ENCODE measurements at places on chromosomes 5 and 9.

DNA sequence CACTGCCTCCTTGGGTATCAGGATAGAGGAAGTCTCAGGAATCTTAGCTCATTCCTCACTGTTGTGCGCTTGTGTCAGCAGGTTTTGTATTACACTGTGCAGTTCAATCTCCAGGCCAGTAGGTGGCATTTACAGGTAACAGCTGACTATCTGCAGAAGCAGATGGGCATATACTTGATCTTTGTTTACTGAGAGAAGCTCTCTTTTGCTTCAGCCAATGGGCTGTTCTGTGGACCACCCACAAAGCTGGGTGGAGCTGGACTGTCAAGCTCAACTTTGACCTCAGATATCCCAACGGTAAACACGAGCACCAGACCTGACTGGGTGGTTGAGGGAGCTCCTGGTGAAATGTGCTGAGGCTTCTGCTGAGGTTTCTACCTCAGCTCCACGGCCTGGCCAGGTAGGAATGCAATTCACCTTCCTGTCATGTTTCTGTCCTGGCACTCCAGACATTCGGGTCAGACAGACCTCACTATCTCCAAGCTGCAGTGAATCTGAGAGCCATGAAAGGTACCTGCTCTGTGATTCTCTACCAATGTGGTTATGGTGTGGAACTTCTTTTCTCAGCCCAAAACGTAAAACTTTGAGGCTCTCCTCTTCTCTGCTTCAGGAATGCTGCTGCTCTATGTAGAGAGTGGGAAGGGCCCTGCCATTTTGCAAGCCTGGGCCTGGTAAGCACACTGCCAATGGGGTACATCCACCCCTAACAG, 167.9 kb upstream of the ACTBL2 start:
- peak; percentile 80 for DNase-seq

- no peak for DNase-seq
These were observed 282.6 kb downstream of the ZNF608 start for GRCh38 chr5:124463851-124464250.

- peak; percentile 23 for DNase-seq
These were observed 49.5 kb downstream of the TJP2 start for GRCh38 chr9:69223605-69224004.

DNA sequence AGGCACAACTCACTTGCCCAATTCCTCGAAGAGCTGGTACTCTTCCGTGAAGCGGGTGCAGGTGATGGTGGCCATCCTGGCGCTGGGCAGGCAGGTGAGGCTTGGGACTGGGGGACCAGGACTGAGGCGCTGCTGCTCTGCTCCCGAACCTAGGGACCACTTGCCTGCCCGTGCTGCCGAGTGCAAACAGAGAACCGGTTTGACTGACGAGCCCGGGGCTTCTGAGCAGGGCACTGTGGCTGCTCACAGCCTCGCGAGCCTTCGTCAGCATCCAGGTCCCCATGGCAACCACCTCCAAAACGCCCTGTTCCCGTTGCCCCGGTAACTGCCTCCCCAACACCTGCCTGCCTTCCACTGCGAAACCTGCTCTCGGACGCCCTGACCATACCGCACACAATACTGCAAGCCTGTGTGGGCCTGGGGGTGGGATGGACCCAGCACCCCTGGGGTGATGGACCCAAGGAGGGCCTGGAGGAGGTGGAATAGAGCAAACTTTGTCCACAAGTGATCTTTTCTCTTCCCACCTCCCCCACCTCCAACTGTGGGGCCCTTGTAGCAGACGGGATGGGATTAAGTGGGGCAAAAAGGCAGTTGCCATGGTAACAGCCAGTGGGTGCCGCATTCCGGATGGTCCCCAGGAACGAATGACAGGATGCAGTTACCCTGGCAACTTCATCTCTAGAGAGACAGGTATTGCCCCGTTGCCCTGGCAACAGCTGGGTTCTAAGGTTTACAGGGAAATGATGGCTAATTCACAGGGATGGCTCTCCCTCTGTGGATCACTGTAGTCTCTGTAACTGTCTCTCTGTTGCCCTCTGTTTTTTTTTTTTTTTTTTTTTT, at the start of gene CAMK2A:
CAMK2A (minus strand) TSS at position 223 of the 840 bp plus-strand sequence; CDS start at position 75, 148 bp downstream.
- DNase-seq = peak; percentile 36

DNA sequence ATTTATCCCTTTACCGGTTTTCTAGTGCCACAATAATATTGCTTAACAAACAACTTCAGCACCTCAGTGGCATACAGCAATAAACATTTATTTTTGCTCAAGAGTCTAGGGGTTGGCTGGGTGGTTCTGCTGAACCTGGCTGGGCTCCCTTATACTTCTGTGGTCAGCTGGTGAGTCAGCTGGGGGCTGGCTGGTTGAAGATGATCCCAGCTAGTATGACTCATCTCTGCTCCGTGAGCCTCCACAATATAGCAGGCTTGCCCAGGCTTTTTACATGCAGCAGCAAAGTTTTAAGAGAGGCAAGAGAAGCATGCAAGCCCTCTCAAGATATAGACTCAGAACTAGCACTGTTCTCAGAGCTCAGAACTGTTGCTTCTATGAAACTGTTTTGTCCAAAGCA, 523.5 kb upstream of the CLINT1 start:
- DNase-seq = no peak

GRCh38 chr9:123365287-123365880, 9.4 kb downstream of the CRB2 start:
- DNase-seq = no peak

GRCh38 chr9:77283991-77284390, 106.7 kb downstream of the VPS13A start:
- DNase-seq = no peak

- no peak for DNase-seq
These were observed 28.0 kb downstream of the NCS1 start for GRCh38 chr9:130200038-130200849.

- peak; percentile 2 for DNase-seq
These were observed 1016.3 kb upstream of the SEMA6A start for GRCh38 chr5:117590944-117591343.

- DNase-seq = no peak
These were observed 19.4 kb downstream of the UBE2QL1 start for GRCh38 chr5:6468104-6468503.

- no peak for DNase-seq
These were observed 1082.5 kb upstream of the WWC1 start for GRCh38 chr5:167208911-167209310.

DNA sequence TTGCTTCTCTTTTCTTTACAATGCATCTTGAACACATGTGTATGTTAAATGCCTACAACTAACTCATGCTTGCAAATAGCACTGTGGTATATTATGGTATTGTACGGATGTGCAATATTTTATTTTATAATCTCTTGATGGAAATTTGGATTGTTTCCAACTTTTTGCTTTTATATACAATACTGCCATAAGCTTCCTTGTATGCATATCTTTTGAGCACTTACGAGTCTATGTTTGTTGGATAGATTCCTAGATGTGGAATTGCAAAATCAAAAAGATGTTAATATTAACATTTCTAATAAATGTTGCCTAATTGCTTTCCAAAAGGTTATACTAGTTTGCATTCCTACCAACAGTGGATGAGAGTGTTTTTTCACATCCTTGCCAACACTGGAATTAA, 3.4 kb upstream of the GALNT12 start:
- DNase-seq = peak; percentile 5

DNA sequence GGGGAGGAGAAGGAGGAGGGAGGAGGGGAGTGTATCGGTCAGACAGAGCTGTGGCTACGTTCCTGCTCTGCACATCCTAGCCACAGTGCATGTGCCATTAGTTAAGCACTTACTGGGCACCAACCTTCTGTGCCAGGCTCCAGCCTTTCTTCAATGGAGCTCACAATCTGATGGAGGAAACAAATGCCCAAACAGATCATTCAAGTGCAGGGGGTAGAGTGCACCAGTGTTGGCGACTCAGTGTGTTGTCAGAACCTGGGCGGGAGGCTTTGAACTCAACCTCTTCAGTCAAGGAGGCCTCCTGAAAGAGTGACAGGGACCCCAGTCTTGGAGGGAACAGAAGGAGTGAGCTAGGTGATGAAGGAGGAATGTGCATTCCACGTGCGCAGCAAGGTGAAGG, 51.9 kb upstream of the SHB start:
- no peak for DNase-seq

- no peak for DNase-seq
These were observed 295.8 kb upstream of the IRX2 start for GRCh38 chr5:3047212-3047774.

GRCh38 chr9:126085170-126085569, 241.5 kb upstream of the MVB12B start:
- no peak for DNase-seq

DNA sequence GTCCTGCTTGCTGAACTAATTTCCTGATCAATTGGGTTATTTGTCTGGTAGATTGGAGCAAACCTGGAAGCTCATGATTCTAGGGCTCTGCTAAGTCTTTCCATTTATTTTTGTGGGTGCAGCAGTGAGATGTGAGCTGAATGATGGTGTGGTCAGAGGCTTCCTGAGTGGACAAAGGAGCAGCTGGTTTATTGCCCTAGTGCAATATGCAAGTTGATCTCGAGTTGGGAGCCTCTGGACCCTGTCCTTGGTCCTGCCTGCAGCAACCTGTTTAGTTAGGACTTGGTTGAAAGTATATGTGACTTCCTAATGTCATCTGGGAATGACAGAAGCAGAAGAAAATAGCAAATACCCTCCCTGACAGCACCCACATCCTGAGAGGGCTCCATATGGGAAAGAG, 4.2 kb upstream of the UNC5A start:
- no peak for DNase-seq

DNA sequence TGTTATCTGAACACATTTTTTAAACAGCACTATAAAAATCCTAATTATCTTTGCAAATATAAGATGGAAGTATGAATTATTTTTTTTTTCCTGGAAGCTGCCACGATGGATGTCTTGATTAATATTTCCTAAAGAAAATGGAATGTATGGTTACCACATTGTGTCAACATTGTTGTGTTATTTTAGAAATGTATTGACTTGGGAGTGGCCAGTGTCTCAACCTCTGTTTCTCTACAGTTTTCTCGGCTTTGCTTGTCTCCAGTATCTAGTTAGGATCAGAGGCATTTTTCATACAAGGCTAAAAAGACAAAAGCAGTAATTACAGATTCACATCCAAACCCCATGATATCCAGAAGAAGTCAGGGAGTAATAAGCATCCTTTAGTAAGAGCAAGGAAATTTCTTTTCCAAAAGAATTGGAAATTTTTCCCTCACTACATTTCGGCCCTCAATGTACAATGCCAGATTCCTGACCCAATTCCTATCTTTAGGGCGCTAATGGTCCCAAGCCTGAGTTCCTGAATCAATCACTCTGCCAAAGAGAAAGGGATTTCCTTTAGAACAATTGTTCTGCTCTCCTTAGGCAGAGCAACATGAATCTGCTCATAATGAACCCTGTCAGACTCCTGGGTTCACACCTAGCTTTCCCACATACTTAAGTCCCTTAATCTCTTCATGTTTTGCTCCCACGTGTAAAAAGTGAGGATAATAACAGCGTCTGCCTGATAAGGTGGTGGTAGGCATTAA, 111.7 kb downstream of the EDIL3 start:
- no peak for DNase-seq

DNA sequence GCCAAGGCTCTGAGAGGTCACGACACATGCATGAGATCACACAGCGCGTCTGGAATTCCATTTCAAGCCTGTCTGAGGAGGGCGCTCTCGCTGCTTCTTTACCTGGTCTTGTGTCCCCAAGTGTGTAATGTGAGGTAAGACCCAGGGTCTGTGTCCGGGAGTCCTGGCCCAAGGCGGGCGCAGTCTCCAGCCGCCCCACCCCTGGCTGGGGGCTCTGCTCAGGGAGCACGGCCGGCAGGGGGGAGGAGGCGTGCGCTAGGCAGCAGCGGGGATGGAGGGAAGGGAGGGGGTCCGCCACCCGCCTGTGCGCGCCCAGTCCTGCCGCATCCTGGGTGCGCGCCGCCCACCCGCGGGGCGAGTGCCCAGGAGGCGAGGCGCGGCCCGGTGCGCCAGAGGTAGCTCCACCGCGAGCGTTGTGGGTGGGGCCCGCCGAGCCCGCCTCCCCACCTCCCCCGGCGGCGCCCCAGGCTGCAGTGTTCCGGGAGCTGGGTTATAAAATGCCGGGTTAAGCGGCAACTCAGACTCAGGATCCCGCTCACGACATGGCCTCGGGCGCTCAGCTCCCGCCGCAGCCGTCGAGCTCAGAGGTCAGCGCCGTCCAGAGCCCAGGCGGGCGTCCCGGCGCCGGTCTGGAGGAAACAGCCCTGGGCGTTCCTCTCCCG, at the start of gene CCNI2:
CCNI2 (plus strand) TSS at position 473 of the 662 bp plus-strand sequence; CDS start at position 543, 70 bp downstream.
- no peak for DNase-seq

- no peak for DNase-seq
These were observed 172.3 kb downstream of the PDZD2 start for GRCh38 chr5:31811210-31811609.

DNA sequence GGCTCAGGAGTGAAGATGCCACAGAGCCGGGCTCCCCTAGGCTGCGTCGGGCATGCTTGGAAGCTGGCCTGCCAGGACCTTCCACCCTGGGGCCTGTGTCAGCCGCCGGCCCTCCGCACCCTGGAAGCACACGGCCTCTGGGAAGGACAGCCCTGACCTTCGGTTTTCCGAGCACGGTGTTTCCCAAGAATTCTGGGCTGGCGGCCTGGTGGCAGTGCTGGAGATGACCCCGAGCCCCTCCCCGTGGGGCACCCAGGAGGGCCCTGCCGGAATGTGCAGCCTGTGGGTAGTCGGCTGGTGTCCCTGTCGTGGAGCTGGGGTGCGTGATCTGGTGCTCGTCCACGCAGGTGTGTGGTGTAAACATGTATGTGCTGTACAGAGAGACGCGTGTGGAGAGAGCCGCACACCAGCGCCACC, 113.1 kb downstream of the RXRA start:
- DNase-seq = no peak

- DNase-seq = no peak
These were observed 450.9 kb downstream of the CCDC171 start for GRCh38 chr9:16003785-16004184.

DNA sequence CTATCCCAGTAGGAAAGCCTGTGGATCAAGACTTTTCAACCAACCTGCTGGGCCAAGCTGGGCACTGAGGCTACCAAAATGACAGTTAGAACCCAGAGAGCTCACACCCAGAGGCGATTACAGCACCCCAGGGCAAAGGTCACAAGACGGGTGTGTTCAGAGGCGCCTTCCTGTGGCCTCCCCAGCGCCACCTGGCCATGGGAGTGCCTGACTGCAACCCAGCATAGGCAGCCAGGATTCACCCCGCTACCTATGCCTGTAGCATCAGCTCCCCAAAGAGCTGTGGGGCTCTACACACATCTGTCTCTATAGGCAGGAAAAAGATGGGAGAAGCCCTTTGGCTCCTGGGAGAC, 33.5 kb downstream of the PDGFRB start:
- DNase-seq = no peak

- DNase-seq = peak; percentile 46
These were observed 43.4 kb upstream of the BICD2 start for GRCh38 chr9:92807757-92808725.

DNA sequence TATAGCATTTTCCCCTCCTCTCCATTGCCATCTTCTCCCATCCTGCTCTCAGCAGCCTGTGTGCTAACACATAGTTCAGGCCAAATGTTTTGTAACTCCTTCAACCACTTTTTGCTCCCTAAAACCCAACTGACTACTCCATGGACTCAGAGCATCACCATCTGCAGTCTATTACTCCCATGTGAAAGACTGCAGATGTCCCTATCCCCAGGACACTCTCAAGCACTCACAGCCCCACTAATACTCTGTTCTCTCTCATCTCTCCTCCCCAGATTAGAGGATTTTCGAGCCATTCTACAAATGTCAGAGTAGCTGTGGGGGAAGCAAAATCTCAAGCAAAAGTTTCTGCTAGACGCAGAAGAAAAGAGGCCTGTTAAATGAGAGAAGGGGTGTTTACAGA, 99.3 kb downstream of the ITGA1 start:
- DNase-seq = no peak
